ENCODE measurements at places on chromosomes 11 and 22.

GRCh38 chr11:6404342-6405051 is 14.2 kb downstream of the SMPD1 start:
- no peak for DNase-seq

DNA sequence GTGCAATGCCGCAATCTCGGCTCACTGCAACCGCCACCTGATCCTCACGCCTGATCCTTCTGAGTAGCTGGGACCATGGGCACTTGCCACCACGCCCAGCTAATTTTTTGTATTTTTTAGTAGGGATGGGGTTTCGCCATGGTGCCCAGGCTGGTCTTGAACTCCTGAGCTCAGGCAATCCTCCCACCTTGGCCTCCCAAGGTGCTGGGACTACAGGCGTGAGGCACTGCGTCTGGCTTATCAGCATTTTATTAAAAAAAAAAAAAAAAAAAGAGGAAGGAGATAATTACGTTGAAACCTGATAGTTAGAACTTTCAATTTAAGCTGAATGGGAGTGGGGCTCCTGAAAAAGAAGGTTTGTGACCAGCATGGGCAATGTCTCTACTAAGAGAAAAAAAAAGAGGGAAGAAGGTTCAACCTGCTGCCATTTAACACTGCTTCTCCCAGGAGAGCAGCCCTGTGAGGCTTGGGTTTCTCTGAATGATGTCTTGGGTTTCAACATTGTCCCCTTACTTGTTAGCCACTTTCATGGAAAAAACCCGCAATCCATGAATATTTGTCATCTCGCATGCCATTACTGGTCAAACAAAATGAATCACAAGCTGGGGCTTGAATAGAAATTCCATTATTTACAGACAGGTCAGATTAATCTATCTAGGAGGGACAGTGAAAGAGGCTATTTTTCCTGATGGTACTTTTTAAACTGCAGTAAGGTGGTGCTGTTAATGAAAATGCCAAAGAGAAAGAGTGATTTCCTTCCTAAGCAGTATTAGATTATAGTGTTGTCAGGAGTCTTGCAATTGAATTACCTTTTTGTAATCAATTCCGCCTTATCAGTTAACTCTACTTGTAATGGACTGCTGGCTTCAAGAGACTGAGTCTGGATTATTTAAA is 72.5 kb downstream of the PACS1 start:
- DNase-seq = no peak

GRCh38 chr22:45192701-45193187 is 29.0 kb downstream of the NUP50 start:
- DNase-seq = no peak

DNA sequence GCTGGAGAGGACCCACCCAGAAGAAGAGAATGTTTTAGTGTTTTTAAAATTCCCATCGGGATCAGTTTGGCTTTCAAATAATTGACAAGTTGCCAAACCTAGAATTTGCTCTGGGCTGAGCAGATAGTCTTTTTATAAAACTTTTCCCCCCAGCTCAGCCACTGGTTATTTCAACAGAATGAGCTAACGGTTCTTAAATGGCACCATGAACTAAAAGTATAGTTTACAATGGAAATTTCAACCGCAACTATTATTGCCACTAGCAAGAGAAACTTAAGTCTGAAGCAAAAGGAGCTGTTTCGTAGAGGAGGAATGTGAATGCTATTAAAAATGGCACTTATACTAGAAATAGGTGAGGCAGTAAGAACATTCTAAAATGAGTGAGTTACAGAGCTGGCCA is 3.4 kb downstream of the DKK3 start:
- DNase-seq = no peak

DNA sequence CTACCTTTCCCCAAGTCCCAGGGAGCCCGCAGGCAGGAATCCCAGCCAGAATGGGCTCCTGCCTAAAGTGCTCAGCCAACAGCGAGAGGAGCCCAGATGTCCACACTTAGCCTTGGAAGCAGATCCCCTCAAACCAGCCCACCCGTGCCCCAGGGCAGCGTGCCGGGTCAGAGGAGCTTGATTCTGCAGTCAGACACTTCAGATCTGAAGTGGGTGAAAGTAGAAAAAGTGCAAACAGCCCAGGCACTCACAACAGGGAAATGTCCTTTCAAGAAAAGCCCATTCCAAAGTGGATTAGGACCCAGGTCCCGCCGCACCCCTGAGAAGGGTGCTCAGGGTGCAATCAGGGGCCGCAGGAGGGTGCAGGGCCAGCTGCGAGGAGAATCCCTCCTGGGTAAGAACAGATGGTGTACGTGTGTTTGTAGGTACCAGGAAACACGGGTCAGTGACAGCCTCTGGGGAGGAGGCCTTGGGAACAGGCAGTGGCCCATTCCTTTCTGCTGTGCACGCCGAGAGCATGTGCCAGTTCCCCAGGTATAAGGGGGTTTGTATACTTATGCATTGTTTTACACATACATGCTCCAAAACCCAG is 17.7 kb downstream of the ELFN2 start:
- no peak for DNase-seq

- no peak for DNase-seq
Measured at GRCh38 chr11:10440401-10440800, 14.7 kb upstream of the AMPD3 start.

- no peak for DNase-seq
Measured at GRCh38 chr11:133949129-133949528, 7.6 kb downstream of the IGSF9B start.

GRCh38 chr11:126137136-126137535 is 74.3 kb downstream of the RPUSD4 start:
- no peak for DNase-seq

DNA sequence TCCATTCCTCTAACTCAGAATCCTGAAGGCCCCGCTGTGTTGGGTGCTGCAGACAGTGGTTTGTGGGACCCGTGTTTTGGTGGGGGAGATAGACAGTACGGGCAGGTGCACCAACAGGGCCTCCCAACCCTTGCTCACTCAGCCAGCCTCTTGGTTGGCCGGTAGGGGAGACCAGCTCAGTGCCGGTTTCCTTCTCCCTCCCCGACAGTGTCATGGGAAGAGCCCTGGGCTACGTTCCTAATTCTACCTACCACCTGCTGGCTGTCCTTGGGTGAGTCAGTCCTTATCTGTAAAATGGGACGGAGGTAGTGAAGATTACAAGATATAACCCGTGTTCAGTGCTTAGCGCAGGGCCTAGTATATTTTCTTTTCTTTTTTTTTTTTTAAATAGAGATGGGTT is 5.9 kb downstream of the TMEM134 start:
- no peak for DNase-seq

GRCh38 chr11:83819931-83820549 is 533.9 kb upstream of the CCDC90B start:
- DNase-seq = peak; percentile 30

DNA sequence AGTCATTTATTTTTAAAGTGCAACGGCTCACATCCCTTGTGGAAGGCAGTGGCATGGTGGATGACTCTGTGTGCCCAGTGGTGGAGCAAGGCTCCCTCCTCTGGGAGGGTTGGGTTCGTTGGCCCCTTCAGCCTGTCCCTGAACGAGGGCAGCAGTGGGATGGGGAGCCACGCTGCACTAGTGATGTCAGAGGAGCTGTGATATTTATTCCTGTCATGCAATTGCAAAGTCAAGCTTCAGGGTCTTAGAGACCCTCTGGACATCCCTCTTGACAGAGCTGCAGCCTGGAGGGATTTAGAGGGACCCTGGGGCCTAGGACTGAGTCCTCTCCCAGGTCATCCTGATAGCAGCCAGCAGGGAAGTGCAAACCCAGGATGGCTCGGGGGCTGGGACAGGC is 78.2 kb upstream of the NARS2 start:
- no peak for DNase-seq

GRCh38 chr11:103947546-103947919 is 88.9 kb upstream of the DDI1 start:
- DNase-seq = no peak

DNA sequence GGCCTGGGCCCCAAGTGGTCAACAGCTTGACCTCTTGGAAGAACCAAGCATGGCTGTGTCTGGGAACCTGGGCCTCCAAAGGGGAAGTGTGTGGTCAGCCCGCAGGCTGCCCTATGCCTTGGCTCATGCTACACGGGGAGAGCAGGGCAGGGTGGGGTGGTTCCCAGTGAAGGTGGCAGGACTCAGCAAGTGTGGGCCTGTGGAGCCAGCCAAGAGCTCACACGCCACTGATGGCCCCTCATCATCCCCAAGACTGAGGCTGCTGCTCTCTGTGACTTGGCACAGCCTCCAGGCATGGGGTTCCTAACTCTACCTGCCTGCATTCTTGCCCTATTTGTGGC is 15.9 kb upstream of the DGCR8 start:
- DNase-seq = no peak

- DNase-seq = no peak
Measured at GRCh38 chr11:118290923-118291322, 13.6 kb upstream of the CD3E start.

DNA sequence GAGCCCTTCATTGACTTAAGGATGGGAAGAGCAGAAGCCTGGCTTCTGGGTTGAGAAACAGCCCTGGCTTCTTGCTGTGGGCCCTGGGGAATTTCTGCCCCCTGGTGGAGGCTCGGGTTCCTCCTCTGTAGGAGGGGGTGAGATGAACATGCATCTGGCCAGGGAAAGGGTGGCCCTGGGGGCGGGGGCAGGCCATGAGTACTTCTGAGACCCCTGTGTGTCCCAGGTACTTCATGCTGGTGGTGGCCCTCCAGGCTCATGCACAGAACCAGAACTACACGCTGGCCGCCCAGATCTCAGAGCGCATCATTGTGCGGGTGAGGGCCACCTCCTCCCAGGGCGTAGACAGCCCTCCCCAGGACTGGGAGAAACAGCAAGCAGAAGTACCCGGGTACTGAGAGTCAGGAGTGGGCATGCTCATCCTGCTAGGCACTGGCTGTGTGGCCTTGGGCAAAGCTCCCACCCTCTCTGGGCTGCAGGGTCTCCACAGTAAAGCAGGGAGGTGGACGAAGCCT is 15.8 kb downstream of the TMEM258 start:
- peak; percentile 36 for DNase-seq

DNA sequence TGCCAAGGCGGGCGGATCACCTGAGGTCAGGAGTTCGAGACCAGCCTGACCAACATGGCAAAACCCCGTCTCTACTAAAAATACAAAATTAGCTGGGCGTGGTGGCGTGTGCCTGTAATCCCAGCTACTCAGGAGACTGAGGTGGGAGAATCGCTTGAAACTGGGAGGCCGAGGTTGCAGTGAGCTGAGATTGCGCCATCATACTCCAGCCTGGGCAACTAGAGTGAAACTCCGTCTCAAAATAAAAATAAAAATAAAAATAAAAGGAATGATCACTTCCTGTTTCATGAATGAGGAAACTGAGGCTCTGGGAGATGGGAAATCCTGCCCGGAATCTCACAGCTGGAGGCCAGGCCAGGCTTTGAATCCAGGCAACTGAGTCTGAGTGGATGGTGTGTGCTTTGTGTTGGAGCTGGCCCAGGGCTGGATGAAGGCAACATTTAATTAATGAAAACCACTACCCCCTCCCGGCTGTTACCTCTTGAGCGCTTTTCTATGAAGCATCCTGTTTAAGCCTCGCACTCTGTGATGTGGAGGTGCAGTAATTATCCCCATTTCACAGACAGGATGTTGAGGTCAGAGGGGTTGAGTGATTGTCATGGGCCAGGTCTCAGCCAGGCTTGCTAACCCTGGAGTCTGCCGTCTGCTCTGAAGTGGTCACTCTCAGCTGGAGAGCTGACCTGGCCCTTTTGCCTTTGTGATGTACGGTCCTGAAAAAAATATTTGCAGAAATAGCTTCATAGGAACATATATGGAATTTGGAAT is 27.8 kb downstream of the LRP5 start:
- no peak for DNase-seq

- DNase-seq = no peak
Measured at GRCh38 chr22:44625421-44625760, 76.6 kb upstream of the PRR5 start.

DNA sequence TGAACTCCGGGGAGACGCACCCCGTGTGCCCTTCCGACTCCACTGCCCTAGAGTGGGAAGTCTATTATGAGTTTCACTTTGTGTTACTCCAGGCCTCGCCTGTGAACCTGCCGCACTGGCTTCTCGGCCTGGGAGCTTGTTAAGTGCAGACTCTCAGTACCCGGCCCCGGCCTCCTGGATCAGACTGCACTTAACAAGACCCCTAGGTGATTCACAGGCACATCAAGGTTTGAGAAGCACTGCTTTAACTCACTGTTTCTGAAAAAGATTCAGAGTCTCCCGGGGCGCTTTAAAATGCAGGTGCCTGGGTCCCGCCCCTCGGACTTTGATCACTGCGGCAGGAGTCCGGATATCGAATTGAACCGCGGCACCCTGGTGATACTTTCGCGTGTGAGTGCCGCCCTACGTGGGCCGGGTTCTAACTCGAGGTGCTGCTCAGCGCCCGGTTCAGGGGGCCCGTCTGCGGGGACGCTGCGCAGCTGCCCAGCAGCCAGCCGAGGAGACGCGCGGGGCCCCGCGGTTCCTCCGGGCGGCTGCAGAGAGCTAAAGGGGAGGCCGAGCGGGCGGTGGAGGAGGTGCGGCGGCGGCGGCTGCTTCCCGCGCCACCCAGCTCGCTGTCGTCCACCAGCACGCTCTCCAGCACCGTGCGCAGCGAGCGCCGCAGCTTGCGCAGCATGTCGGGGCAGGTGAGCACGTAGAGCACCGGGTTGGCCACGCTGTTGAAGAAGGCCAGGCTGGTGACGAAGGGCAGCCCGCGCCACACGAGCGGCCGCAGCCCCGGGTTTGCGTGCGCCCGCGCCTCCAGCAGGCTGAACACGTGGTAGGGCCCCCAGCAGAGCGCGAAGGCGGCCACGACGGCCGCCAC is 3.4 kb downstream of the PTGDR2 start:
- DNase-seq = no peak

All from bone marrow (tissue), 2 donors.